MG63 (cell line): ENCODE measurements at places on chromosomes 6 and 20. TPM values are rescaled to one million over a fixed set of nuclear protein-coding genes. Genes with fewer than 3 reads are reported as not detected.

Gene ZC3H12D
- total RNA-seq: 0.03 TPM in 1 of 2 replicates, not detected in the other

DNA sequence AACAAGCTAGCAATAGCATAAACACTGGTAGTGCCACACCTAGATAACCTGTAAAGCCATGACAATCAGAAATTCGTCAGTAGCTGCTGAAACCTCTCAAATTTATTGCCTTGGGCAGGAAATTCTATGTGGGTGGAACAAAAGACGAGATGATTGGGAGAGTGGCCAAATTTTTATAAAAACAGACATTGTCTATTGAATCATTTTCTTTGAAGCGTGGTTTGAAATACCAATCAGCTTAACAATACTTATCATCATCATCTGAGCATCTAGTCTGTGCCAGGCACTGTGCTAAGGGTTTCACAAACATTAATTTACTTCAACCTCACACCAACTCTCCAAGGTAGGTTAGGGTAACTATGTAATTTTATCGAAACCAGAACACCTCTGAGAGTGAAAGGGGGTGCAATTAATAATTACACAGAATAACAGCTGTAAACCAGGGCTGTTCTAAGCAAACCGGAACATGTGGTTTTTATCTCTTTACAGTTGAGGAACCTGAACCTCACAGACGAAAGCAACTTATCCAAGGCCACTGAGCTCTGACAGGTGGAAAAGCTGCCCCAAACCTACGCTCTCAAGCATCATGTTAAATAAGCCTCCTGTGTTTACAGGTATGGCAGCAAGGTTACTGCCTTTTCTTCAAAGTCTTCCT is 43.4 kb downstream of the NHSL1 start:
- DNase-seq: no peak

- no peak for DNase-seq
Observed at GRCh38 chr6:121639021-121639420, 203.6 kb downstream of the GJA1 start.

GRCh38 chr20:4601630-4602296 is 119.9 kb upstream of the PRND start:
- DNase-seq: peak; percentile 95
